ENCODE measurements at places on chromosomes 12 and 14.

GRCh38 chr12:97425380-97425779, 37.2 kb upstream of the RMST start:
- DNase-seq = no peak

DNA sequence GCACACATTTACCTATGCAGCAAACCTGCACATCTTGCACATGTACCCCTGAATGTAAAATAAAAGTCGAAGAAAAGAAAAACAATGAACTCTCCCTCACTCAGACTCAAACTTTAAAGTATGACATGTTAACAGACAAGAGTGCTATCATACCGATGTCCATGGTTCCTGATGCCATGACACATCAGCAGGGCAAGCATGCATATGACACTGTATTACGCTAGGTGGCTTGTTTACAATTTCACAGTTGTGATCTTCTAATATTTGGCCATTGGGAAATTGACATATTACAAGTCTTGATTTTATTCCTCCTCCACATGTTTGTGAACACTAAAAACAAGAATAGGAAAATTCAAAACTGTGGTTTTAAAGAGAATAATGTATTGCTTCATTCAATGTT, 126.6 kb downstream of the ADAMTS20 start:
- no peak for DNase-seq

DNA sequence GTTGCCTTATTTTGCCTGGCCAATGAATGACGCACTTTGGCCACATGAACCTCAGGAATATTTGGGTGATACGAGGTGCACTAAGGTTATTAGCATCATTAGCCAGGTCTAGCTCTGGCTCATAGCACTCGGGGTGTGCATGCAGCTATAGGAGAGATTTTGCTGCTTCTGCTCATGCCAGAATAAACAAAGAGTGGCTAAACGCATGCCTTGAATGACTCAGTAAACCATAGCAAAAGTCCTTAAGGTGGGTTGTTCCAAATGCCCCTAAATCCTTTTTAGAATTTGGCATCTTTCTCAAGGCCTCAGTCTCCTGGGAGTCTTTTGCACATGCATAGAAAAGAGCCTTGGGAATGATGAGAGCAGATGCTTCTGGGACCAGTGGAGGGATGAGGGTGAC, 343.7 kb upstream of the FKBP4 start:
- no peak for DNase-seq

DNA sequence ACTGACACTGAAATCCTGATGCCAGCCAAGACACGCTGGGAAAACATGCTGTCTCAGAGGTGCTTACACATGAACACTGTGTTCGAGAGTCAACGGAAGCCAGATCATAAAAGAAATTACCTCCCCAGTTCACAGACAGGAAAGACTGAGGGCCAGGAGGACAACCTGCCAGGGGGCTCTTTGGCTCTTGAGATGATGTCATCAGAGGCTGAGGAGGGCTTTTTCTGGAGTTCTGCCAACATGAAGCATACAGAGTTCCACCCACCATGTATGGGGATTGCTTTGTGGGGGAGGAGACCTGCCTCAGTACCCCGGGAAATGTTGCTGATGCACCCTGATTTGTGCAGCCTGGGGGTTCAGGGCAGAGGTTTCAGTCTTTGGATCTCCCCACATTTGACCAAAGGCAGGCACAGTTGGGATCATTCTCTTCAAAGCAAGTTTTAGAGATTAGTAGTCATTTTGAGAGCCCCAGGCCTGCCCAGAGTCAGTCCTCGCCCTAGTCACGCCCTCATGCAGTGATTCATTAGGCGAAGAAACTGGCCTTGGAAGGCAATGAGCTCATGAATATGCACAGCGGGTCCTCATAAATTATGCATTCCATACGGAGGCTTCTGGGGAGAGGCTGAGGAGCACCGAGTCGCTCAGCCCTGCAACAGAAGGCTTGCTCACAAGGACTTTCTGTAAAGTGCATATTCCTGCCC, 34.9 kb upstream of the EML1 start:
- no peak for DNase-seq

DNA sequence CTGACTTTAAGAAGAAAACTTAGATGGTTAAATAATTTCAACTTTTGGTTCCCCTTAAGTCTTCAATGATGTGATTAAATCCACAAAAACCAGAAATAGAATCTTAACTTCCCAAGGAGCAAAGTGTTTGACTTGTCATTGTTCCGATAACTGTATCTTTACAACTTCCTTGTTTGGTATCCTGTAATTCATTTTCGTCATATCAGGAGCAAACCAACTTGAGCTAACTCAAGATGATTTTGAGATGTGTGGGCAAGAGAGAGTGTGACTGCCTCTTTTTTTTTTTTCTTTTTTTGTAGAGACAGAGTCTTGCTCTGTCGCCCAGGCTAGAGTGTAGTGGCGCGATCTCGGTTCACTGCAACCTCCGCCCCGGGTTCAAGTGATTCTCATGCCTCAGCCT, 25.3 kb downstream of the DRAM1 start:
- DNase-seq = no peak
